ENCODE measurements at places on chromosomes 7 and 10.
A peak's percentile ranks its signal among the peaks of the same experiment; 100 is the strongest.

- DNase-seq = no peak
These were observed 176.2 kb downstream of the ST7 start for GRCh38 chr7:117129521-117129955.

GRCh38 chr7:81925530-81925929 lies 155.7 kb upstream of the HGF start:
- no peak for DNase-seq

DNA sequence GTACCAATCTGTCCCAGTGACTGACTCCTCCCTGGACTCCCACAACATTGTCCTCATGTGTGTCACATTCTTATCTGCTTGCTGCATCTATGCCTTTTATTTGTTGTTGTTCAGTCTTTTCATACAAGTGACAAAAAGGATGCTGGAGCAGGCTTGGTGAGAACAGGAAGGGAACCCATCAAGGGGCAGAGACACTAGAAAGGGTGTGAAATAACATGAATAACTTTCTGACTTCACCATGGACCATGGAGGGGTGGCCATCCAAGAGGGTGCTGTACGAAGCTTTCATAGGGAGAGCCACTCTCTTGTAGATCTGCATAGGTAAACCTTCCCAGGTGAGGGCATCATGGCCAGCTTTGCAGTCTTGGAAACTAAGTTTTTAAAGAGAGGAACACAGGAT lies 14.5 kb downstream of the GIMAP8 start:
- DNase-seq = no peak

DNA sequence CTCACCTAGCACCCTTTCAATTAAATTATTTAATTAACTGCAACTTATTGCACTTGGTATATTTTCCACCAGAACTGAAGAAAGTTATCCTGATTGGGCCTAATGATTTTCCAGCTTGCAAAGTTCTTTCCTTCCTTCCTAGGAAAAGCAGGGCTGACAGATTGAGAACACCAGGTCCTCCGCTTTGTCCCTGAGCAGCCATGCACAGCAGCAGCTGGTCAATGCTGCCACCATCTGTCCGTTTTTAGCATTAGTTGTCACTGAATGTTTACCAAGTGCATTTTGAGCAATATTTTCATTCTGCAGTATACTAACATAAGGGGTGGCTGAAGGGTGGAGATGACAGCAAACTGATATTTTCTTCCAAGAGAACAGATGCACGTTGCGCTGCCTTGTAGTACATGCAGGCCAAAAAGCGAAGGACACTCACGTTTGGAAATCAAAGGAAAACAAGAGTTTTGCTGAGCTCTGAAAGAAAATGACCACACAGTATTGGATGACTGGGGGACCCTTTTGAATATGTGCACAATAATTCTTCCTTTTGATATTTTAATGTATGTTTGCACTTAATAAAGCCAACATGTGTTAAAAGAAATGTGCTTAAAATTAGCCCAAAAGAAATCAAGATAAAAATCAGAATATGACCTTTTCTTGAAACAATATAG lies 248.8 kb upstream of the PTN start:
- peak; percentile 4 for DNase-seq

DNA sequence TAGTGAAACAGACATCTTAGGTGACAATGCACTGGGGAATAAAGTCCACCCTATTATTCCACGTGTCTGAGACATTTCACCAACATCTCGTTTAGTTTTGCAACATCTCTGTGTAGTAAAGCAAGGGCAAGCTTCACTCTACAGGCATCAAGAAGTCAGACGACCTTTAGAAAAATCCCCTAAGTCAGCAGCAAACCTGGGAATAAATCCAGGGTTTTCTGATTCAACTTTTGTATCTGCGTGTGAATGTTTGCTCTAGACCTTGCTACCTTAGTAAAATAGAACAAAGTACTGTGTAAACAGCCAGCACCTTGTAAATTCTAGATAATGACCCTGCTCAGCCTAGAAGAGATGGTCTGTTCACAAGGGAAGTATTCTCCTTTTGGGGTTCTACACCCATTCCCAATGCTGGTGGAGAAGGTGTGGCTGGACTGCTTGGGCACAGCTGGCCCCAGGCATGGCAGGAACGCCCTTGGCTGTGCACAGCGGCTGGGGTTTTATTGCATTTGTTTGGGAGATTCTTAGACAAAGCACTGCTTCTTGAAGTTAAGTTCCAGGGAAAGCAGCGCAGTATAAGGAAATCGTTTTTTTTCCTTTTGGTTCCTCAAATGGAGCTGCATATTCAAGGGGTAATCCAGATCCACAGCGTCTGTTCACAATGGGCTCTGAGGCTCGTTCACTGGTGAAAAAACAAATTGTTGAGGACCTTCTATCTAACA lies 38.3 kb upstream of the GALNTL5 start:
- no peak for DNase-seq

DNA sequence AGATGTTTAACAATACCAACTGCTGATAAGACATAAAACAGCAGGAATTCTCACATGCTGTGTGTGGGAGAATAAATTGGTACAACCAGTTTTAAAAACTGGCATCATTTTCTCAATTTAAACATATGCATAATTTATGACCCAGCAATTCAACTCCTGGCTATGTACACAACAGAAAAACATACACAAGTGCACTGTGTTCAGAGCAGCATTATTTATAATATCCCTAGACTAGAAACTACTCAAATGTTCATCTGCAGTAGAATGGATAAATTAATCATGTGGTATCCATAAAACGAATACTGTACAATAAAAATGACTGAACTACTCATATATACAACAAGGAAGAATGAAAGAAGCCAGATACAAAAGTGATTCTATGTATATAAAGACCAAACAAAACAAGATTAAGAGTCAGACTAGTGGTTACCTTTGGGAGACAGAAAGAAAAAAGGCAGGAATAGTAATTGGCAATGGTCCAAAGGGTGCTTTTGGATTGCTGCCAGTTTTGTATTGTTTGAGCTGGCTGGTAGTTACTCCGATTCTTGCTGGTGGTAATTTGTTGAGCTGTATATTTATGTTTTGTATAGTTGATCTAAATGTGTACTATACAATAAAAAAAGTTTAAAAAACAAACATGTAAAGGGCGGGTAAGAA lies 306.0 kb downstream of the TFEC start:
- no peak for DNase-seq

DNA sequence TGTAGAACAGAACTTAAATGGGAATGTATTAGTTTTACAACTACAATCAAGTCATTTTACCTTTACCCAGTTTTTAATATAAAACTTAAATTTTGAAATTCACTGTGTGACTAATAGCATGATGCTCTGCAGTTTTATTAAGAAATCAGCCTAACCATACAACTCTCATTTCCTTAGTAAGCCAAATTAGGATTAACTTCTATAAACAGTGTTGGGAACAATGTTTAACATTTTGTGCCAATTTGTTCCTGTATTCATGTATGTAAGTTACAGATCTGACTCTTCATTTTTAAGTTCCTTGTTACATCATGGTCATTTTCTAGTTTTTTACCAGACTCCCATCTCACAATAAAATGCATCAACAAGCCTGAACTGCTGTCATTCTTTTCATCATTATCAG lies 209.8 kb downstream of the ZEB1 start:
- no peak for DNase-seq

DNA sequence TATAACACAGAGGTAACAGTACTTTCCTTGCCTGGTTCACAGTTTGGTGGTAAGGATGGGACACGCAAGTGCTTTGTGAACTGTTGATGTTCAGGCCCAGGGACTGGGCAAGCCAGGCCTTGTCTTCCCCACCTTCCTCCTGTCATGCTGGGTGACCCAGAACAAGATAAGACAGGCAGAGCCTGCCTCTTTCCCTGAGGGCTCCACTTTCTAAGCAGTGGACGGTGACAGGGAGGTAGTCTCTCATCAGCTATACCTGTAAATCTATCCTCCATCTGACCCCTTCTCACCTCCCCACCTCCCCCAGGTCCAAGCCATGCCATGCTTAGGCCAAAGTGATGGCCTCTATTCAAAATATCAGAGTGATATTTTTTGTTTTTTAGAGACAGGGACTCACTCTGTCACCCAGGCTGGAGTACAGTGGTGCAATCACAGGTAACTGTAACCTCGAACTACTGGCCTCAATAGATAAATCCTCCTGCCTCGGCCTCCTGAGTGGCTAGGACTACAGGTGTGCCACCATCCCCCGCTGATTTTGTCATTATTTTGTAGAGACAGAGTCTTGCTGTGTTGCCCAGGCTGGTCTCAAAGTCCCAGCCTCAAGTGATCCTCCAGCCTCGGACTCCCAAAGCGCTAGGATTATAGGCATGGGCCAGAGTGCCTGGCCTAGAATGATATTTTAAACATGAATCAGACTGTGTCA lies 42.8 kb downstream of the PDLIM1 start:
- no peak for DNase-seq

DNA sequence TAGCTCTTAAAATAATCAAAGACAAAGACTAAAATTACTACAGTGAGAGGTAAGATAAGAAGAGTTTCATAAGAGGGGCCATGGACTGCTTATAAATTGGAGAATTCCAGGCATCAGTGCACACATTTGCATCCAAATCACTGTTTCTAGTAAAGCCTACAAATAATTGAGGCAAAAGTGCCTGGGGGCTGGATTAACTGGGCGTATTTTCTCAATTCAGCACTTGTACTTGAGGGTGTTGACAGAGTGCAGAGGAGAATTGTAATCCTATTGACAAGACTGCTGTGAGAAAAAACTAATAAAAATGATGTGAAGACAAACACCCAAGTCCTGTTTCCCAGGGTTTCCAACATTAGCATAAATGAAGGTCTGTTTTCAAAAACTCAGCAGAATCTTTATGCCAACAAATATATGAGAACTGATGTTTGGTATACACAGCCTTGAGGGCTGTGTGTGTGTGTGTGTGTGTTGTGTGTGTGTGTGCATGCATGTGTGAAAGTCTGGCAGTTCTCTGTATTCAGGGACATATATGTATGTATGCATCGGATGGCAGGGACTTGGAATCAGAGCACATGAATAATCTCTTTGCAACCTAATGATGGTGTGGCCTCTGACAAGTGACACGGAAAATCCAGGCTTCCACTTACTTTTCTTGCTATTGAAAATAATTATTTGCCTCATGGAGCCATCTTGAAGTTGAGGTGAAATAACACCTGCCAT lies 182.1 kb upstream of the CDC14C start:
- DNase-seq = no peak

GRCh38 chr7:94595717-94596116 lies 60.2 kb downstream of the SGCE start:
- no peak for DNase-seq

- DNase-seq = no peak
These were observed 147.1 kb downstream of the MALRD1 start for GRCh38 chr10:19195698-19196097.

DNA sequence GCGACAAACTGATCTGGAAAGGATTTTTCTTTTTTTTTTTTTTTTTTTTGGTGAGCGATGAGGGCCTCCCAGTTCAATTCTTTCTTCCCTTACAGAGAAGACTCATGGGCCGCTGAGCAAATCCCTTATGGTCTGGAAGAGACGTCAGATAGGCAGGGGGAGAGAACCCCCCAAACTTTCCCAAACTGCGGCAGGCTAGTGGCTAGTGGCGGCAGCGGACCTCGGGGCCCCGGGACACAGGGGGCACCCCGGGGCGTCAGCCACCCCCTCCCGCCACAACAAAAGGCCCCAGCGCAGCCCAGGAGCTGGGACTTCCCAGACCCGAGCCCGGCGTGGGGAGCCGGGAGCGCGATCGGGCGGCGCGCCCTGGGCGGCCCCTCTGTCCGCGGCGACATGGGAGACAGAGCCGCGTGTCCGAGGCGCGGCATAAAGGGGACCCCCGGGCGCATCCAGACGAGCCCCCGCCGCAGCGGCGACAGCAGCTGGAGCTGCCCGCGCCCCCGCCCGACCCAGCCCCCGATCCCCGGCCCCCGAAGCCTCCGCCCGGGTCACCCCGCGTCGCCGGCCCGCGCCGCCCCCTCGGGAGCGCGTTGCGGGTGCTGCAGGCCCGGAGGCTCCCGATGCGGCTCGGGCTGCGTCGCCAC lies 755 bp downstream of the FAM171A1 start:
- peak; percentile 13 for DNase-seq

DNA sequence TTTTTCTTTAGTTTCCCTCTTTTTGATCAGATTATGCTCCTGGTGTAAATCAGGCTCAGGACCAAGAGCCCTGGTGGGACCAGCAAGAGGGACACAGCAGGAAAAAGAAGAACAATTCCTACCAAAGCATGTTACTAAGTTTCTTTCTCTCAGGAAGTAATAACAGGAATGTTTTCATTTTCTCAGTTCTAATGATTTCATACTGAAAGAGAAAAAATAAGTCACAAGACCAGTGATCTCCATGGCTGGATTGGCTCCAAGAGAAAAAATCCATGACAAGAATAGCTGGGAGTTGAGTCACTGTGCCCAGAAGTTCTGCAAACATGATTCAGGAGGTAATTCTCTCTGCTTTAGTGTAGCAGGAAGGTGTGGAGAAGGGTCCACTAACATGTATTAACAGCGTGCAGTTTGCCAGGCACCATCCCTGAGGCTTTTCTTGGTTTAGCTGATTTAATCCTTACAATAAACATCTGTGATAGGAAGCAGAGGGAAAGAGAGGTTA lies 23.8 kb upstream of the IFIT2 start:
- no peak for DNase-seq

GRCh38 chr7:147885869-147886268 lies 704.7 kb upstream of the C7orf33 start:
- DNase-seq = no peak

GRCh38 chr7:24555719-24556118 lies 17.5 kb upstream of the PALS2 start:
- DNase-seq = no peak

DNA sequence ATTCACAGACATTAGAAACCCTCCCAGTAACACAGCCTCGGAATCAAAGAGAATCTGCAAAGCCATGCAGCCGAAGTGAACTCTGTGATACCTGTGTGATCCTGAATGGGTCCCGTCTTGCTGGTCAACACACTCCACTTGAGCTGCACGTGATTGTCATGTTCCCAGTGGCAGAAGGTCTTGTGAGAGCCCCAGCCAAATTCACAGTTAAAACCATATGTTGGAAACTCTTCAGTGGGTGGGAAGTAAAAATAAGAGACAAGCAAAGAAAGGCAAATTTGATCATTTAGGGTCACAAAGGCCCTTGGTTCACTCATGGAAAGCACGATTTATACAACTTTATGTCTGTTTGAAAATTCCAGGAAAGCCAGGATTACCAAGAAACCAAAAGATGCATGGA lies 142.3 kb downstream of the NRP1 start:
- DNase-seq = no peak

DNA sequence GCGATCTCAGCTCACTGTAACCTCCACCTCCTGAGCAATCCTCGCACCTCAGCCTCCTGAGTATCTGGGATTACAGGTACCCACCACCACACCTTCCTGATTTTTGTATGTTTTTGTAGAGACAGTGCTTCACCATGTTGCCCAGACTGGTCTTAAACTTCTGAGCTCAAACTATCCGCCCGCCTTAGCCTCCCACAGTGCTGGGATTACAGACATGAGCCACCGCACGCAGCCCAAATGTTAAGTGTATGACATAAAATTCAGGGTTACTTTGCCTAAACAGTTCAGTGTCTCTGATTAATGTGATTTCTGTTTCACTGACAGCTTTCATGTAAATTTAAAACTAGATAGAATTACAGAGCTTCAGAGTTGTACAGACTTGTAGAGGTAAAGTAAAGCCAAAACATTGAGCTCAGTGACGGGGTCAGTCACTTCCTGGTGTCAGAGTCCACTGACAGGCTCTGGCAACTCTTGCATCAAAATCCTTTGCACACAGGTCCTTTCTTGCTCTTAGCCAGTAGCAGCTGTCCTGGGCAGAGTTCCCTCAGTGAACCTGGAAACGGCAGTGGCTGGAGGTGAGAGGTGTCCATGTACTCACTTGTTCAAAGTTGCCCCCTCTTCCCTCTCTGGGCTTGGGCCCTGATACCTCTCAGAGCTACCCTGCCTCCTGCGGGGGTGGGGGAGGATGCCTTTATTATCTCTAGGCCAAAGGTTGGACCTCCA lies 33.7 kb downstream of the MGMT start:
- DNase-seq = no peak
